ENCODE measurements at places on chromosomes 6 and 20.

- no peak for DNase-seq
Observed at GRCh38 chr20:11852811-11853210, 64.9 kb upstream of the BTBD3 start.

DNA sequence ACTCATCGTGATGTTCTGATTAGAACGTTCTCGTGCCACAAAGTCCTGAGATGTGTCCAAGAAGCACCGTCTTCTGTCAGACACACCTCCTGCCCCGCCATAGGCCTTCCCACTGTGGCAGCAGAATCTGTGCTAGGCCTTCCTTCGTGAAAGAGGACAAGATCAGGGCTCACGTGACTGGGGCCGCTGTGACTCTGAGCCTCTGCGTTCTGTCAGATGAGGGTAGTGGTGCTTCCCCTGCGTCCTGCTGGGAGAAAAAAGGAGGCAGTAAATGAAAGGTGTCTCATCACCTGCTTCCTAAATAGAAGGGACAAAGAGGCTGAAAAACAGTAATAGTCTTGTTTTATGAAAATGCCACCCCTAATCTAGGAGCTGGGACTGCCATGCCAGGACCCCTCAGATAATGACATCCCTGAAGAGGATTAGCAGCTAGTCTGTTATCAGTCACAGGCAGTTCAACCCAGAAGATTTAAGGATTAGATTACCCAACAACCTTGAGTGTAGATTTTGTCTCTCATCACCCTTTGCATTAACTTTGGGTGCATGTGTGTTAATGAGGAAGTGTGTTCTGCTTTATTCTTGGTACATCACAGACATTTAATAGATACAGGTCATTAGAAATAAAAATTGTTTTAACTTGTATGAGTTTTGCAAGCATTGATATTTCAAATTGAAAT is 4.1 kb downstream of the DNAJC5 start:
- no peak for DNase-seq

DNA sequence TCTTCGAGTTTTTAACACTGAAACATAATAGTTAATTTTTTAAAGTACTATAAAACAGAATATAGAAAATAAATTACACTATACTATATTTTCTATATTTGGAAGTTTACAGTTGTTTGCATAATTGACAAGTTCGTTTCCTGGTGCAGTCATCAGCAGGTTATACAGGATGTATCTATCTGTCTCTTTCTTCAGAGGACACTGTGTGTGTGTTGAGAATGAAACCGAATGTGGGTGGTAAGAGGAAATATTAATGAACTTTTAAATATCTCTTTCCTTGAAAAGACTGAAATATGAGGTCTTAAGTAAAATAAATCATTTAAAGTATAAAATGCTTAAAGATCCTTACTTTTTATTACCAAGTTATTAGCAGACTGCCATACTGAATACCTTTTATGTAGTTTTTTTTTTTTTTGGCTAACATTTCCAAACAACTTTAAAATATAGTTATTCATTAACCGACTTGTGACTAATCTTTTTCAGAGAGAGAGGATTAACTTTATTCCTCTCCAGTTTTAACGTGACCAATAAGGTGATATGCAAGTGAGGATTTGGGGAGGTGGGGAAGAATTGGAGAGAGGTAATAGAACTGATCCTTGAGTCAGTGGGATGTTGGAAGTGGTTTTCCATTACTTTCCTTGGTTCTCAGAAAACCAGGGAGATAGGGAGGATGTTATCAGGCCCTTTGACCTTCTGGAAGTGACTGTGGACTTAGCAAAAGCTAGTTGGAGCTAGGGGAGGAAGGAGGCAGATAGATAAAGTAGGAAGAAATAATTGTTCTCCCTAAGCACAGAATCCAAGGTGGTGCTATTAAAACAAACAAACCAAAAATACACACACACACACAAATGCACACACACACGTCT is 380.0 kb upstream of the FLRT3 start:
- DNase-seq: peak; percentile 69

DNA sequence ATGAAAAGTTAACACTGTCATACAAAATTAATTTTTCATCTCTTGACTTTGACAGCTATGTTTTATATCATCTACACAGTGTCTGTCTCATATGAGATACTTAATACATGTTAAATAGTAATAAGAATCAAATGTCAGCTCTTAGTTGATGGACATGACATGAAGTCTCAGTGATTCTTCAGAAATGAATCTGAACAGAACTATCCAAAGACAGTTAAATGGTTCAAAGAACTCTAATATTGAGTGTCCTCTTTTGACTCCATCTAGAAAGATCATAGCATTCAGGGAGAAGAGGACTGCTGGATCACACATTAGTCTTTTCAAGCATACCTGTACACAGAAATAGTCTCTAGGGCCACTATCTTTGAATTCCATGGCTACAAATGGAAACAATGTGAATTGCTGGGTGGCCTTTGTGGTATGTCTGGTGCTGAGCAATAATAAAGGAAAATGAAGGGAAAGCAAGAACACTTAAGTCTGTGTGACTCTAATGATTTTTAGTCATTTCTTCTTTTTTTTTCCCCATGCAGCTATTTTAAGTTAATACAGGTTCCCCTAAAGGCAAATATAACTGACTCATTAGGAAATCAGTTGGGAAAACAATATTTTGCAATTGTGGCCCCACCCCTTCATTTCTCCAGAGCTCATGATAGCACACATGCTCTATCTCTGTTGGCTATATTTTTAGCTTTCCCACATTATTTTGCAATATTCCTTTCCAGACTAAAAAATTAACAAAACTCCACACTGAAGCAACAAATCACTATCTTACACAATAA is 367.5 kb downstream of the GRIK2 start:
- no peak for DNase-seq

DNA sequence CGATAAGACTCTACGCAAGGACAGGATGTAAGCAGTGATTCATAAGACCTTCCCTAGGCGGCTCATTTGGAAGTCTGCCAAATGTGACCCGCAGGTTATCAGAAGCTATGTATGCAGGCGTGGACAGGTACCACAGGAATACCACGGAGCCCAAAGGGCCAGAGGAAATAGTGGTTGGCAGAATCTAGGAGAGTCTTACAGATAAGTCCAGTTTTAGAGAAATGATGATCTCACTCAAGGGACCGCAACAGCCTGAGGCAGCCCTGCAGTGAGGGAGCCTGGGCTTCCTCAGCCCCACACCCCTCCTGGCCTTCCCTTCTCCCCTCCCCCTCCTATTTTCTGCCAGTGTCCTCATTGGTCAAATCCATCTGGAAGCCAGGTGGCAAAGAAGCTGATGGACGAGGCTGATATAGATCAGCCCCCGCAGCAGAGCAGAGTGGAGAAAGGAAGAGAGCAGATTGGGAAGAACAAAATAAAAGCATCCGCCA is 110.6 kb downstream of the FNDC1 start:
- peak; percentile 16 for DNase-seq

DNA sequence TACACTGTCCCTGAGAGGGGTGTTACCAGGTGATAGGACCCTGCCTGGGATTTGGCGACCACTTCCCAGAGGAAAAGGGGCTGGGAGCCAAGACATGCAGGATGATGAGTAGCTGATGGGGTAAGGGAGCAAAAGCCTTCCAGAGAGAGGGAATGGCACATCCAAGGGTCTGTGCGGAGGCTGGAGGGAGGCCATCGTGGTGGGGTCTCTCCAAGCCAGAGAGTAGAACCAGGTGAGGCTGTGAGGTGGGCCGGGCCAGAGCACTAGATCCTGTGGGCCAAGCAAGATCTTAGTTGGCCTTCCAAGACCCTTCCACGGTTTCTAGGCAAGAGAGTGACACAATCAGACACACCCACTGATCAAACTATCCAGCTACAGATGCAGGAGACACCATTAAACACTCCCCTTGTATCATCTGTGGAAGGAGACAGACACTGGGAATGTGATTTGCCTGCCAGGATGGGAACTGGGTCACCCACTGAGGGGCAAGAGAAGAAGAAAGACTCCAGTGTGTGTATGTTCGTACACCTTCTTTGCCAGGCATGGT is 128.9 kb downstream of the BANF2 start:
- DNase-seq: no peak

DNA sequence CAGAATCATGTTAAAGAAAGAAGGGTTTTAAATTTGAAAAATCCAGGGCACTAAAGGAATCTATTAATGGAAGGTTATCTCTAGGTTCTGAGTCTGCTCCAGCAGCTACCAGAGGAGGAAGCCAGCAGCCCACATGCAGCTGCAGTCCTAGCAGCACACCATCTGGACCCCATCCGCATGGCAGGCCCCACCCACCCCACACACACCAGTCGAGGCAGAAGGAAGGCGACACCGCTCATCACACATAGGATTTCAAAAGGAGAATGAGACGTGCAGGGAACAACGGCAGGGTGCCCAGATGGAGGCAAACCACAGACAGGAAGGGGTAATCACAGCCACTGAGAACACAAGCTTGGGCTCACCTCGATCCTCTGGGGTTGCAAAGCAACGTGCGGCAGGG is 78.9 kb downstream of the GINS1 start:
- no peak for DNase-seq

GRCh38 chr6:139882234-139882633 is 507.8 kb upstream of the CITED2 start:
- peak; percentile 27 for DNase-seq

GRCh38 chr6:30411515-30412207 is 66.7 kb downstream of the RPP21 start:
- DNase-seq: peak; percentile 60
